ENCODE measurements at places on chromosomes 5 and 9.

DNA sequence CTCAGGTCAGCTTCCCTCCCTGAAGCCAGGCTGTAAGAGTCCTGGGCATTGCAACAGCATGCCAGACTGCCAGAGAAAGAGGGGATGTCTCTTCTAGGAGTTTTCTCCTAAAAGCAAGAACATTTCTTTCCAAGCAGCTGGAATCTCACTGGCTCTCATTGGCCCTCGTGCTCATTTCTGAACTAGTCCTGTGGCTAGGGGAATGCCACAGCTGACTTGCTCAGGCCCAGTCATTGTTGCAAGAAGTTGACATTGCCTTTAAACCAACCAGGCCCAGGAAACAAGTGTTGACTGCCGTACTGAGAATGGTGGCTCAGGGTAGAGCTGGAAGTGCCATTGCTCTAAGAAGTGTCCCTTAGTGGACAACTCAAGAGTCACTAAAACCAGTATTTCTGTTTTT, 15.0 kb upstream of the CEP120 start:
- no peak for DNase-seq

- DNase-seq, result no peak
These were observed 506.5 kb downstream of the DMAC1 start for GRCh38 chr9:7293091-7293490.

DNA sequence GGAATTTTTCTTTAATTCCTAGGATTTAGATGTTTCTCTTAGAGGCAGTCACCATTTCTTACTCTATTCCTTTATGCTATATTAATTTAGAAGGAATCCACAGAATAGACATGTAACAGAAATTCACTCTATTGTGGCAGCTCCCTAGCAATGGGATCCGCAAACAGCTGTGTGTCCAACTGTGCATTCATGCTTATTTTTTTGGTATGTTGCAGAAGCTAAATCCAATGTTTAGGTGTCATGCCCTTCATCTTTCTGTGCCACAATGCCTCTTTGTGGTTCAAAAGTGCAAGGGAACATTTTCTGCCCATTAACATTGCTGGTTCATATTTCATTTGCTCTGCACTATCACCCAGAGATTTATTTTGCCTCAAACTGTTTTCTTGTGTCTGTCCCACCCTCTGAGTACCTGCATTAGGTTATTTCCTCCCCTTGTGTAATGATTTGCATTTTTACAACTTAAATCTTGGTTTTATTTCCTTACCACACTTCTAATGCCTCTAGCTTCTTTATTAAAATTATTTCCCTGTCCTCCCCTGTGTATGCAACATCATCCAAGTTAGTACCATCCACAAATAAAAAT, 816.5 kb downstream of the EFNA5 start:
- DNase-seq, result no peak

GRCh38 chr5:109455598-109456096, 45.9 kb upstream of the PJA2 start:
- DNase-seq, result peak; percentile 12

GRCh38 chr5:1068204-1068894, 43.5 kb downstream of the SLC12A7 start:
- DNase-seq, result no peak

DNA sequence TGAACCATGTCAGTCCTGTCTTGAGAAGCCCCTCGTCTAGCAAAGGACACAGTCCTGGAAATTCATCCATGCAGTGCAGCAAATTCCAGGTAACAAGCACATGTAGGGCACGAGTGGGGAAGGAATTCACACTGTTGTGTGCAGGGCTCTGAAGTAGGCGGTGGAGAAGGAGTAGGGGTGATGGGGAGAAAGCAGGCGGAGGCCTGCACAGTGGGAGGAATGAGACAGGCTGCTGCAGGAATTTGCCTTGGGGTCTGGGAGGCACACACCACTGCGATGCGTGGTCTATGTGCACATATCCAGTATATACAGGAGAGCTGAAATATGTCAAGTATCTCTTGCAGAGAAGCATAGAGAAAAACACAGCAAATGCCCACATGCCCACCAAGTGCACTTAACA, 249.2 kb upstream of the IRX2 start:
- no peak for DNase-seq

- no peak for DNase-seq
These were observed 93.7 kb downstream of the FBXO38 start for GRCh38 chr5:148477429-148477828.

DNA sequence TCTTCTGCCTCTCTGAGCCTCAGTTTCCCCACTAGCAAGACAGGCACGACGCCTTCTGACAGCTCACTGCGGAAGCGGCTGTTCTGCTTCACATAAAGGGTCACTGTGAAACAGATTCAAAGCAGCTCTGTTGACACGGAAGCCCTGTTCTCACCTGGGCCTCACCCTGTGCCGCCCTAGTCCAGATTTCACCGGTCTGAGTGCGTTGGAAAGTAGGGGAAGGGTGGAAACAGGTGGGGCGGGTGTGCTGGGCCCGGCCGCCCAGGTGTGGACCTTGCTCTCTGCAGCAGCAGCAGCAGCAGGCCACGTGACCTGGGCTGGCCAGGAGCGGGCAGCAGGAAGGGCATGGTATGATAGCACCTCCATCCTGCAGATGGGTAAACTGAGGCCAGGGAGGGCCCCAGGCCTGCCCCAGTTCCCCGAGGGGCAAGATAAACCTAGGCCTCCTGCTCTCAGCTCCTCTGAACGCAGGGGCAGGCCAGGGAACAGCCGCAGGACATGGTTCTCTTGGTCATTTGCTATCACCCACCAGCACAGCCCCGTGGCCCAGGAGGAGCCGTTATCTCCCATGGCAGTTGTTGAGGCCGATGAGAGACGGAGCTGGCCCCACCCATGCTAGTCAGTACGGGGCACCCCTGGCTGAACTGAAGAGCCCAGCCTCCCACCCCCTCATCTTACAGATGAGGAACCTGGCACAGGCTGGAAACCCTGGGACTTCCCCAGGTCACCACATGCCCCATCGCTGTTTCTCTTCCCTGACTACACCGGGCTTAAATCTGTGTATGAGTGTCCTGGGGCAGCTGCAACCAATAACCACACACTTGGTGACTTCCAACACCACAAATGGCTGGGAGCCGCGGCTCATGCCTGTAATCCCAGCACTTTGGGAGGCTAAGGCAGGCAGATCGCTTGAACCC, 12.1 kb downstream of the PTGES2 start:
- no peak for DNase-seq

Data from stimulated activated CD4-positive, alpha-beta T cell treated with anti-CD3 and anti-CD28 coated beads, TNF-alpha, amount 100 ng/mL, for 48 hours (primary cell).